ENCODE measurements at places on chromosomes 1 and 21. TPM values are rescaled to one million over a fixed set of nuclear protein-coding genes. Genes with fewer than 3 reads are reported as not detected.
A peak's percentile ranks its signal among the peaks of the same experiment; 100 is the strongest.

AQP10 gene
- total RNA-seq: not detected

GRCh38 chr1:32619701-32620485, 30.5 kb downstream of the ZBTB8OS start:
- DNase-seq: peak; percentile 65

- no peak for DNase-seq
Observed at GRCh38 chr1:26338670-26339069, 15.3 kb downstream of the CRYBG2 start.

- DNase-seq: no peak
Observed at GRCh38 chr1:63497577-63497976, 25.4 kb downstream of the ITGB3BP start.

- no peak for DNase-seq
Observed at GRCh38 chr1:46474570-46474969, 15.1 kb upstream of the DMBX1 start.

RIIAD1 gene
- total RNA-seq: not detected

PLD5 gene
- under 0.01 TPM for total RNA-seq

PADI2 gene
- 0.09 TPM for total RNA-seq

DNA sequence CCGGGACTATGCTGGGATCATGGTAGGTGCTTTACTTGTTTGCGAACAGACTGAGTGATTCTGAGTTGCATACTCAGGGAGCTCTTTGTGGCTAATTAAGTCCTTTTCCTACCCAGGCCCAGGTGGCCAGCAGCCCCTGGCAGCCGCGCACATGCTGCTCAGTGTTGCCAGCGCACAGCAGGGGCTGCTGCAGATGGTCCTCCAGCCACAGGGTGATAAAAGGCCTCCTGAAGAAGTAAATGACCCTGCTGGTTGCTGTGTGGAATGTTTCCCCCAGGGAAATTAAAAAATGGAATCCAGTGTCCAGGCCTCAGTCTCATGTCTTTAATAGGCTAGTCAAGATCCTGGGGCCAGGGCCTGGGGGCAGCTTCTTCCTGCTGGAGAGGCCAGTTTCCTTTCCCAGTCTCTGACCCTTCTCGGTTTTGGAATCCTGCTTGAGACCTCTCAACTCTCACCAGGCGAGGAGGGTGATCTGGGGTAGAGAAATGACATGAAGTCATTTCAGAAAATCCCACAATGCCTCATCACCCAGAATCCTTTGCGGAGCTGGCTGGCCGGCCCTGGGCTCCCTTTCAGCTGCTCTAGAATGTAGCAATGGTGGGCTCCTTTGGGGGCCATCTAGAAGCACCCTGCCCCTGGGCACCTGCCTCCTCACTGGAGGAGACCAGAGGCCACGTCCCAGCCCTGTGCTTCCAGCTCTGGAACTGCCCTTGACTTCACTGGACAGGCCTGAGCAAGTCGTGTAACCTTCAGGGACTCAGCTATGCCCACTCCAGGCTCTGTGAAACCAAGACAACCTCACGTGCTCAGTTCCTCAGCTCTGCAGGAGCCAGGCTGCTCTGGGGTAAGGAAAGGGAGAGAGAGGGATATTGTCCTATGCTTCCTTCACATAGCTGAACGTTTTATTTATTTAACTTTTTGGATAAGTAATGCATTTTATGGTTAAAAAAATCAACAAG, 131.4 kb downstream of the MRPS6 start:
- DNase-seq: no peak
